ENCODE measurements at places on chromosomes 3 and 15.
A peak's percentile ranks its signal among the peaks of the same experiment; 100 is the strongest.

GRCh38 chr3:54574906-54575617 is 352.8 kb downstream of the LRTM1 start:
- DNase-seq, result no peak

- DNase-seq, result no peak
Observed at GRCh38 chr3:29721789-29722188, 440.9 kb downstream of the RBMS3 start.

- DNase-seq, result no peak
Observed at GRCh38 chr3:108918866-108919265, 34.8 kb downstream of the GUCA1C start.

DNA sequence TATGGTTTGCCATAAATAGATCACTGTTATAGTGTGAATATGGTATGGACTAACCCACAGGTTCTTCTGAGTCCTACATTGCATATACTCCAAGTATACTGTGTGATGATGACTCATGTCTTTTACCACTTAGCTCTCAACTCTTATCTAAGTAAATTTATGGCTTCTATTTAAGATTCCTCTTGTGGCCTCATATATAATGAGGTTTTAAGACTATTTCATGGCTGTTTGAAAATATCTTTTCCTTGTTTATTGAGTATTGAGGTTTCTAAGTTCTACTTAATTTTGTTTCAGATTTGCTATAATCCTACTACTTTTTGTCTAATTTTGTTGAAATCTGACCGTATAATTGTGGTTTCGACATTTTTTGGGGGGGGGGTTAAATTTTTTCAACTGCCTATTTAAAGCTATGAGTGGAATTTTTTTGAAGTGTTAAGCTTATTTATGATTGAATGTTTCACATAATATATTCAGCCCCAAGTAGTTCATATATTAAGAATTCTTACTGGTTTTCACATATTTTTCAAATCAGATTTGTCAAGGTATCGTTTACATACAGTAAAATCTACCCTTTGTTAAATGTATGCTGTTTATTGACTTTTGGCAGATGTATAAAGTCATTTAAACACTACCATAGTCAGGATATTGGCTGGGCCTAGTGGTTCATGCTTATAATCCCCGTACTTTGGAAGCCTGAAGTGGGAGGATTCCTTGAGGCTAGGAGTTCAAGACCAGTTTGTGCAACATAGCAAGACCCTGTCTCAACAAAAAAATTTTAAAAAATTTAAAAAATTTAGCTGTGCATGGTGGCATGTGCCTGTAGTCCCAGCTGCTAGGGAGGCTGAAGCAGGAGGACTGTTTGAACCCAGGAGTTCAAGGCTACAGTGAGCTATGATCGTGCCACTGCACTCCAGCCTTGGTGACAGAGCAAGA is 11.7 kb downstream of the SLC25A36 start:
- DNase-seq, result no peak

GRCh38 chr15:31442699-31443111 is 116.1 kb downstream of the KLF13 start:
- DNase-seq, result no peak

DNA sequence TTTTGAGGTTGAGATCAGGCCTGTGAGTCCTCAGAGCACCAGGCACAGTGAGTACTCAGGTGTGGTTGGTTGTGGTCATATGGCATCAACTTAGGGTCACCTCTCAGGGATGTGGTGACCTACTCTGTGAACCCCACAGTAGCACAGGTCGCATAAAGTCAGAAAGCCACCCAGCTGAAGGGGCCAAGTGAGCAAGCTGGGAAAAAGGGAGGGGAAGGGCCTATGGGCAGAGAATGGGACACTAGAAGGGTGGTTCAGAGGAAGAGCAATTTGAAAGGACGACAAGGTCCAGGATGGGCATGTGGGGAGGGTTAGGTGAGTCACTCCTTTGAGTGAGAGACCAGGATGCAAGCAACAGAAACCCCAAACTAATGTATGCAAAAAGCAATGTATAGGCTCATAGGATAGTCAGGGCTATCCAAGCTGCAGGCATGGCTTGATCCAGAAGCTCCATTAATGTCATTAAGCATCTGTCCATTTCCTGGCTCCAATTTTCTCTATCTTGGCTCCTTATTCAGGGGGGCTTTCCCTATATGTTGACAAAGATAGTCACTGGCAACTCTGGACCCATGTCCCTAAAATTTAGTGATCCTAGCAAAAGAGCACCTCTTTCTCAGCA is 33.5 kb downstream of the HMCES start:
- peak; percentile 23 for DNase-seq

DNA sequence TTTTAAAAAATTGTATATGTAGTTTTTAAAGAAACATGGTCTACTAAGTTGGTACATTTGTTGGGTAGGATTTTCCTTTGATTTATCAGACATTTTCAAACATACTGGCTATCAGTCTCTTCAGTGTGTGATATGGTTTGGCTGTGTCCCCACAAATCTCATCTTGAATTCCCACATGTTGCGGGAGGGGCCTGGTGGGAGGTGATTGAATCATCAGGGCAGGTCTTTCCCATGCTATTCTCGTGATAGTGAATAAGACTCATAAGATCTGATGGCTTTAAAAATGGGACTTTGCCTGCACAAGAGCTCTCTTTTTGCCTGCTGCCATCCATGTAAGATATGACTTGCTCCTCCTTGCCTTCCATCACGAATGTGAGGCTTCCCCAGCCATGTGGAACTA is 121.9 kb downstream of the ABI3BP start:
- no peak for DNase-seq

- no peak for DNase-seq
Observed at GRCh38 chr3:183464480-183464879, 36.1 kb upstream of the MCF2L2 start.

GRCh38 chr3:37949866-37950265 is 40.7 kb upstream of the VILL start:
- peak; percentile 53 for DNase-seq

DNA sequence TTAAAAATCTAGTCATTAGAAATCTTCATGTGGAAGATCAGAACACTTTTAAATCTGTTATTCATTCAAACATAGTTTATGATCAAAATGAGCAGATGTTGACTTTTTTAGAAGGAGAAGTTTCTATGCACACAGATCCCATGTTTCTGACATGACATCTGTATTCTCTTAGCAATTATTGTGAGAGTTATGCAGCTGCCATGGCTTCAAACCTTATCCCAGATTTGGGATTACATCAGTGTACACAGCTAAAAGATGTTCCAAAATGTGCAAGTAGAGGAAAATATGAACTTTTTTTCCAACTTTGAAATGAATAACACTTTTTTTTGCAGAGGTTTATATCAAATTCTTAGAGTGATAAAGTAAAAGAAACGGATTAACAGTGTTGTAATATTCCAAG is 1166.9 kb downstream of the ZPLD1 start:
- no peak for DNase-seq

GRCh38 chr15:65383991-65384390 is 6.2 kb upstream of the IGDCC3 start:
- peak; percentile 75 for DNase-seq

GRCh38 chr3:138686771-138687221 is 78.2 kb downstream of the FAIM start:
- no peak for DNase-seq
